ENCODE measurements at places on chromosomes 2 and 18.

GRCh38 chr2:74253971-74254310 lies 55.5 kb downstream of the MTHFD2 start:
- no peak for DNase-seq

DNA sequence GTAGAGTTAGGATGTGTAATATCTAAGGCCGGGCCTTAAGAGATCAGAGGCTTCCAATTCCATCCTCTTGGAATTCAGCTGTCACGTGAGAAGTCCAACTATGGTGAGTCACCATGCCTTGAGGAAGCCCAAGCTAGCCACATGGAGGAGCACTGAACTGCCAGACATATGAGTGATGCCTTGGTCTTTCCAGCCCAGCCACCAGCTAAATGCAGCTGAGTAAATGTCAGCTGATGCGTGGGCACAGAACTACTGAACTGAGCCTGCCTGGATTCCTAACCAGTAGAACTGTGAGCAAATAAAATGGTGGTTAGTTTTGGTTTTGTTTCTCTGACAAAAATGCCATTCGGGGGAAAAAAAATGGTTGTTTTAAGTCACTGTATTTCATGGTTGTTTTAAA lies 153.7 kb upstream of the SERTAD2 start:
- no peak for DNase-seq

GRCh38 chr18:48355276-48356115 lies 53.7 kb downstream of the ZBTB7C start:
- no peak for DNase-seq

DNA sequence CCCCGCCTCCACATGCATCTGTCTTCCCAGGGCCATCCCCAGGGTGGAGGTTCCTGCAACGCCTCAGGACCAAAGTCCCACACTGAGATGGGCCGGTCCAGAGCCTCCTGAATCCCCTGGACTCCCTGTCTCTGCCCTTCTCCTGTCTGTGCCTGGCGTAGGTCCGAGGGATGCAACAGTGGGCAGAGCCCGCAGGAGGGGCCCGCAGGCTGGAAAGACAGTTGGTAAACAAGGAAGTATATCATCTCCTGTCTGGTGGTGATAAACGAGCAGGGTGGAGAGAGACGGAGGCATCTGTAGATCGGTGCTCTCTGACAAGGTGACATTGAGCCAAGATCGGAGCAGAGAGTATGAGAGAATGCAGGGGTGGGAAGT lies 72.6 kb upstream of the RAB6C start:
- DNase-seq = no peak

Data from CD4-positive, alpha-beta T cell treated with Interleukin-10 for 1 hour (primary cell).